ENCODE measurements at places on chromosomes 7 and 10.
A peak's percentile ranks its signal among the peaks of the same experiment; 100 is the strongest.

DNA sequence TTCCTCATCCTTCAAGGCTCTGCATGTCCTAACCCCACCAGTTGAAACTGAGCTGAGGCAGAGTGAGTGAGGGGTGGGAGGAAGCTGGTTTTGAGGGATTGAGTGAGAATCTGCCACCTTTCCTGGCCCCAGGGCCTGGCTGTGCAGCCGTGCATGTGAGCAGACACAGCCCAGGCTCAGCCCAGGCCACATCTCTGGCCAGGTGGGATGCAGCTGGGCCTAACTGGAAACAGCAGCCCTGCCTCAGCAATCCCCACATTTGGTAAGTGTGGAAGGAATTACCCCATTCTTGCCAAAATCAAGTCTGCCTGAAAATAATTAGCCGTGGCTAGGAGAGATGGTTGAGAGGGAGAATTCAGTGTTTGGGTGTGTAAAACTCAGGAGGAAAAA is 116.6 kb downstream of the NEURL1 start:
- no peak for DNase-seq

- DNase-seq: no peak
Observed at GRCh38 chr7:20991544-20991943, 204.9 kb upstream of the SP8 start.

GRCh38 chr7:141145630-141145982 is 71.7 kb downstream of the TMEM178B start:
- DNase-seq: no peak

- DNase-seq: peak; percentile 82
Observed at GRCh38 chr10:26438534-26439341, 597 bp downstream of the APBB1IP start.

DNA sequence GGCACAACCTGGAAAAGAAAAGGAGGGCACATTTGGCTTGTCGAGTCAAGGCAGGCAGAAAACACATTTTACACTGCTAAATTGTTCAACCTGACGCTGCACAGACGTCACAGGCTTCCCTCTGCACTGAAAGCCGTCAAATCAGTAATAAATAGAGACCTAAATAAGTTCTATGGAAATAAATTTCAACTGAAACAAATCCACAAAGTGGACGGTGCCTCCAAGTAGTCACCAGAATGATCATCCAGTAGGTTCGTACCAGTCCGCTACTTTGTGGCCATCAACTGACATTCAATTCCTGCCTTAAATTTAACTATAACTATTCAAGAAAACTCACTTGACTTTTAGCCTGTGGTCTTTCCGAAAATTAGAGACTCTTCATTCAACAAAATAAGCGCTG is 49.0 kb downstream of the NPVF start:
- no peak for DNase-seq

All from stimulated activated CD4-positive, alpha-beta T cell treated with anti-CD3 and anti-CD28 coated beads, Interleukin-1b, Interleukin-23, amount 100 ng/mL, for 48 hours (primary cell).